ENCODE measurements at places on chromosomes 5 and 9. TPM values are rescaled to one million over a fixed set of nuclear protein-coding genes. Genes with fewer than 3 reads are reported as not detected.

EGFL7 gene
- polyA plus RNA-seq = not detected

NREP gene
- polyA plus RNA-seq = 20.2 TPM

ECSCR gene
- 0.73 TPM for polyA plus RNA-seq

CTXN3 gene
- not detected for polyA plus RNA-seq

OBP2B gene
- not detected for polyA plus RNA-seq

ST8SIA4 gene
- polyA plus RNA-seq = 15.7 TPM

ADAMTS13 gene
- polyA plus RNA-seq = 0.33 TPM

PRRC2B gene
- 9.6 TPM for polyA plus RNA-seq

SELENOP gene
- 2.1 TPM for polyA plus RNA-seq

TPM2 gene
- not detected for polyA plus RNA-seq
